ENCODE measurements at places on chromosomes 11 and 22. TPM values are rescaled to one million over a fixed set of nuclear protein-coding genes. Genes with fewer than 3 reads are reported as not detected.
A peak's percentile ranks its signal among the peaks of the same experiment; 100 is the strongest.

- DNase-seq: no peak
Measured at GRCh38 chr11:11770921-11771486, 70.8 kb upstream of the USP47 start.

DNA sequence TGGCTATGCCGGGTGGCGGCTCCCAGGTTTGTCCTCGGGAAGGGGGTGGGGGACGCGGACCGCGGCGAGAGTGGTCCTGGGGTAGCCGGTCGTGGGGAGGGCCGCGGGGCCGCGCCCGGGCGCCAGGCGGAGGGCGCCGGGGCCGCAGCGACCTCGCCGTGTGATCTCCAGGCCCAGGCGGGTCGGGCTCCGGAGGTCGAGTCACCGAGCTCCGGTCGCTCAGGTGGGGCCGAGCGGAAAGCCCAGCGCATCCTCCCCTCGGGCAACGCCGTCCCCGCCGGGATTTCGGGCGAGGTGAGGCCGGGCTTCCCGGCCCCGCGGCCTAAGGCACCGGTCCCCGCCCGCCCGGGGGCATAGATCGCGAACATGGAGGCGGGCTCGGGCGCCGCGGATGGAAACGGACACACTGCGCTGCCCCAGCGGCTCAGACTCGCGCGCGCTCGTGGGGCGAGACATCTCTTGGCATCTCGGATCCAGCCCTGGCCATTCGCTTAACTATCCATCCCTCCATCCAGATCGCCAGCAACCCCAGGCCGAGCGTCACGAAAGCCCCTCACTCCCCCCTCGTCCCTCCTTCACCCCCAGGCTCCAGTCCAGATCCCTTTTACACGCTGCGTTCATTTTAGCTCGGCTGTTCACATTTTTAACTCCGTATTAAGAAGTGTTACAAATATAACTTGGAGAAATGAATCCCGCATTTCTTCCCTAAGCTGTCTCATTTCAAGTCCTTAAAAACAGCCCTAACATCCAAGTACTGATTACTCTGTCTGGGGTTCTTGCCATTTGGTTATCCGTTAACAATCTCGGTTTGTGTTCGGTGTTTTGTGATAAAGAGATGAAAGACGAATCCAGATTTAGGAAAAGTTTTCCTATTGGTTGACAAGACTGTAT, 460 bp downstream of the ZC3H12C start:
- DNase-seq: peak; percentile 46

GRCh38 chr11:110565357-110566336, 135.9 kb downstream of the FDX1 start:
- DNase-seq: peak; percentile 26

- DNase-seq: no peak
Measured at GRCh38 chr11:35011389-35011788, 95.0 kb downstream of the PDHX start.

DNA sequence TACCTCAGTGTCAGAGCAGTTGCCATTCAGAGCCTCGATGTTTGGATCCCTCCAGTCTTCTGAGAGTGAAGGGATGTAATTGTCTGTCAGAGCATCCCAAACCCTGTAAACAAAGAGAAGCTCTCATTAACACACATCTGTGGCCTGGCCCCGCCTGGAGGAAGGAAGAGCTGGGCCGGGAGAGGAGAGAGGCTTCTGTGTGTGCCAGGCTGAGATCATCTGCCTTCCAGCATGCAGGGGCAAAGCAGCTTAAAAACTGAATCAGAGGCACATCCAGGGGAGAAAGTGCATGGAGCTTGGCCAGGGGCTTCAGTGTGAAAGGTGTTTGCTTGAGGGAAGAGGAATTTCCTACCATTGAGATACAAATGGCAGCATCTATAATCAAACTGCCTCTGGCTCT, 14.5 kb downstream of the FEZ1 start:
- no peak for DNase-seq

DNA sequence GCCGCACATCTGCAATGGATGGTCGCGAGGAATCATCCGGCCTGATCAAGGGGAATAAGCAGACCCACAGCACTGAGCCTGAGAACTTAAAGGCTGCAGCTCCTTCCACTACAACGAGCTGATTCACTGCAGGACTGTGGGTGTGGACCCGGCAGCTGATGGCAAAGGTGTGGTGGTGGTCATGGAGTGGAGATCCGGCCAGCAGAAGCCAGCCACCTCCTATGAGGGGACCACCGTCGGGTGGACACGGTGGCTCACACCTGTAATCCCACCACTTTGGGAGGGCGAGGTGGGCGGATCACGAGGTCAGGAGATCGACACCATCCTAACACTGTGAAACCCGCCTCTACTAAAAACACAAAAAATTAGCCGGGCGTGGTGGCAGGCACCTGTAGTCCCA, 66.4 kb downstream of the DGCR2 start:
- DNase-seq: no peak

DNA sequence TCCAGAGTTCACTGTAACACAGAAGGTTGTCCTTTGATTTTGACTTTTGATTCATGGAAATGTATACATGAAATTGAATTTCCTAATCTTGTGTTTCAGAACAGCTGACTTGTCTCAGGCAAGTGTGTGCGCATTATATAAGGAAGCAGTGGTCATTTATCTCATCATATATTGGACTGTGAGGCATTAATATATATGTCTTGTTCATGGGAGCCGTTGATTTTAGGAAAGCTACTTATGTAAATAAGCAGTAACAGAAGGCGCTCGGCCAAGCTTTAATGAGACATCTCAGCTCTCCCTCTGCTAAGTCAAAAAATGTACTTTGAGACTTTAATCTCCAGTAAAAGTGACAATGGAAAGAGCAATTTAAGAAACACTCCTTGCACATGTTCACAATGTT, 100.5 kb downstream of the PDHX start:
- no peak for DNase-seq

DNA sequence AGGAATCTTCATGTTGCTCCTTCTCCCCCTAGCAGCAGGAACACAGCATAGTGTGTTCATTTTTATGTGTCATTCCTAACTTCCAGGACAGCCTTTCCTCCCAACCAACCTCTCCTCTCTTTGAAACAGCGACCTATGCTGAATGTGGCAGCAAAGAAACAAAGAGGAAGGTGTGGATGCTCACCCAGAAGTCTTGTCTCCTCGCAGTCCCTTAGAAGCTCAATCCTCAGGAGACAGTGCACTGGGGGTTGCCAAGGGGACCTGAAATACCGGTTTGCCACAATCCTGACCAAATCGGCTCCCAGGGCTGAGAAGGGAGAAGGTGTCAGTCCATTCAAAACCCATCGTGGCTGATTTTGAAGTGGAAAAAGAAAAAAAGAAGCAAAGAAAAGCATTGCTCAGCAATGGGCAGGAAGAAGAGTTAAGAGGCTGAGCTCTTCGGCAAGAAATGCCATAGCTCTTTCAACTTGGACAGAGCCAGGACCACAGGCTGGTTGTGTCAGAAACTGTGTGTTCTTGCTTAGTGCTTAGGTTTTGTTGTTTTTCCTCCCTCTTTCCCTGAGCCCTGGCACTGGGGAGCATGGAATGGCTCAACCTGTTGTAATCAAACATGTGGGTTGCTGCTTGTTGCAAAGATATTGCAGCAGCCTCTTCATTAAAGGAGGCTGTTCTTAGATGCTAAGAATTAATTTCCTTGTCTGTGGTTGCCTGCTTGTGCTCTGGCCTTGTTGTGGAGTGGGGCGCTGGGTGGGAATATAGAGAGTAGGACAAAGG, 30.4 kb upstream of the TENM4 start:
- no peak for DNase-seq

- DNase-seq: peak; percentile 37
Measured at GRCh38 chr22:18033204-18033998, 9.0 kb upstream of the MICAL3 start.

DNA sequence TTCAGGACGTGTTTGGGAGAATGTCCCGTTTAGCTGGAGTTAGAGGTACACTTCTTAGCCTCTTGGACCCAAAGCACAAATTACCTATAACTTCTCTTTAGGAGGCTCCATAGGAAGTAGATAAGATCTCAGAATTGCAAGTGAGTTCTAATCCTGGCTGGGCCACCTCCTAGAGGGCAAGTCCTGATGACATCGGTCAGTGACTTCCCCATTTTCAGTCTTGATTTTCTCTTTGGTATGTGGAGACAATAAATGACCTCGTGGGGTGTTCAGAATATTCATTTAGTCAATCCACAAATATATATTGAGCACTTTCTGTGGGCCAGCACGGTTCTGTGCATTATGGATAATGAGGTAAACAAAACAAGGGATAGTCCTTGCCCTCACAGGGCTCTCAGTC, 208.6 kb downstream of the CWF19L2 start:
- no peak for DNase-seq

The DDX25 gene
- total RNA-seq: 0.10 TPM

The OR8D4 gene
- total RNA-seq: not detected

The IRAG1 gene
- 0.15 TPM for total RNA-seq

The LRRC4C gene
- total RNA-seq: 0.69 TPM

The PRG3 gene
- not detected for total RNA-seq

The NCR3LG1 gene
- 2.1 TPM for total RNA-seq
